Calu3 (cell line): ENCODE measurements at places on chromosomes 11 and 22.

DNA sequence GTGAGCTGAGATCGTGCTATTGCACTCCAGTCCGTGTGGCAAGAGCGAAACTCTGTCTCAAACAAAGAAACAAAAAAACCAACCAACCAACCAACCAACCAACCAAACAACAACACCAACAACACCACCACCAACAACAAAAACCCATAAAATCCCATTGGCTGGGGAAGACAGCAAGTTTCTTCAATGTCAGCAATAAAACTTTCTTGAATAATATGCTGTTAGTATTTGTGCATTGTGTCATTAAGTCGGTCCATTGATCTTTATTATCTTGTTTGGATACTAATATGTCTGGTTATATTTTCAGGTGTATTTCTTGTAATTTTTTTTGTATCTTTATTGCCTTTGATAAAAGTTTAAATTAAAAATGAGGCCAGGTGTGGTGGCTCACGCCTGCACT, 9.4 kb downstream of the GRK3 start:
- H3K4me1 ChIP-seq: peaks cover 7% of the 10 kb centered on the region
- no peaks in the 10 kb centered on the region for H3K36me3 ChIP-seq
- H3K27ac ChIP-seq: no peak overlapping the region

DNA sequence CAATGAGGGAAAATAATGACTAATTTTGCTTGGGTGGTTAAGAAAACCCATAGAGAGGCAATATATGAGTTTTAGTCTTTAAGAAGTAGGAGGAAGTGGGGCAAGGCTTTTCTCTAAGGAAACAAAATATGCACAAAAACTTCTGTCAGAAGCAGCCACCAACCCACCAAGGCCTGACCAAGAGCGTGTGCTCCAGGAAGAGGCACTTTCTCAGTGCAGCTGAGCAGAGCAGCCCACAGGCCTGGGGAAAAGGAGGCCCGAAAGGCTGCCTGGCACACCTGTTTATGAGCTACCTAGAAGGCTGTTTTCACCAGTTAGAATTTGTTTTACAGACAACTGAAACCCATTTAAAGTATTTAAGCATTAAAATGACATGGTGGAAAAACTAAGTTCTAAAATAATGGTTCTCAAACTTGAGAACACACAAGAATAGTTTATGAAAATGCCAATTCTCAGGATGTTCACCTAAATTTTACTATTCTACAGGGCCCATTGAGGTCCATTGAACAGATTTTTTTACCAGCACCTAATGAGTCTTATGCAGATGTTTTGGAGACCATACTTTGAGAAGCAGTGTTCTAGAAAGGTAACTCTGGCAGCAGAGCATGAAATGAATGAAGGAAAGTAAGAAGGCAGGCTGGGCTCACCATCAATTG, 160.5 kb upstream of the DDI1 start:
- H3K4me1 ChIP-seq: peaks cover 8% of the 10 kb centered on the region
- H3K27ac ChIP-seq: no peak overlapping the region
- no peak for DNase-seq
- H3K27me3 ChIP-seq: no peaks in the 10 kb centered on the region
- no peaks in the 10 kb centered on the region for H3K36me3 ChIP-seq

DNA sequence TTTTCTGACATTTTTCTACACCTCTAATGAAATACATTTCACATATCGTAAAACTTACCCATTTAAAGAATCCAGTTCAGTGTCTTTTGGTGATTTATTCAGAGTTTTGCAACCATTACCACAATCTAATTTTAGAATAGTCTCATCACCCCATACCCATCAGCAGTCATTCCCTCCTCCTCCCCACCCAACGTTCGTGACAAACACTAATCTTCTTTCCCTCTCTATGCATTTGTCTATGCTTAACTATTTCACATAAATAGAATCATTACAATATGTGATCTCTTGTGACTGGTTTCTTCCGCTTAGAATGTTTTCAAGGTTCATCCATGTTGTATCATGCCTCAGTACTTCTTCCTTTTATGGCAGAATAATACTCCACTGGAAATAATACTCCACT, 9.5 kb downstream of the TTC28 start:
- H3K27me3 ChIP-seq: no peaks in the 10 kb centered on the region
- DNase-seq: no peak
- no peaks in the 10 kb centered on the region for H3K36me3 ChIP-seq
- no peak overlapping the region for H3K4me3 ChIP-seq
- no peak overlapping the region for H3K27ac ChIP-seq

DNA sequence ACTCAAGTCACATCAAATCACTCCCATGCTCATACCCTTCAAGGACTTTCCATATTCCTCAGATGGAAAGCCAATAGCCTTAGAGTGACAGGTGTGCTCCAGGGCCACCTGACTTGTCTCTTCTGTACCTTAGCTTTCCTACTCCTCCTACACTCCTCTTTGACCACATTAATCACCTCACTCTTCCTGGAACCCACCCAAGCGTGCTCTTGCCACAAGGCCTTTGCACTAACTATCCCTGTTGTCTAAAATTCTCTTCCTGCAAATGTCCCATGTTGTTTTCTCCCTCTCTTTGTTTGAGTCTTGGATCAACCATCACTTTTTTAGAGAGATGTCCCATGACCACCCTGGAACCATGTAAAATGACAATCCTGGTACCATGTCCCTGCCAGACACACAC, 244.1 kb downstream of the AASDHPPT start:
- DNase-seq: no peak
- no peak overlapping the region for H3K4me3 ChIP-seq
- H3K36me3 ChIP-seq: no peaks in the 10 kb centered on the region

GRCh38 chr11:12717851-12718291, 43.6 kb downstream of the TEAD1 start:
- no peak overlapping the region for H3K4me3 ChIP-seq
- H3K36me3 ChIP-seq: peaks cover 8% of the 10 kb centered on the region
- H3K27me3 ChIP-seq: no peaks in the 10 kb centered on the region
- no peak for DNase-seq
- no peak overlapping the region for H3K27ac ChIP-seq
- peaks cover 58% of the 10 kb centered on the region for H3K4me1 ChIP-seq

DNA sequence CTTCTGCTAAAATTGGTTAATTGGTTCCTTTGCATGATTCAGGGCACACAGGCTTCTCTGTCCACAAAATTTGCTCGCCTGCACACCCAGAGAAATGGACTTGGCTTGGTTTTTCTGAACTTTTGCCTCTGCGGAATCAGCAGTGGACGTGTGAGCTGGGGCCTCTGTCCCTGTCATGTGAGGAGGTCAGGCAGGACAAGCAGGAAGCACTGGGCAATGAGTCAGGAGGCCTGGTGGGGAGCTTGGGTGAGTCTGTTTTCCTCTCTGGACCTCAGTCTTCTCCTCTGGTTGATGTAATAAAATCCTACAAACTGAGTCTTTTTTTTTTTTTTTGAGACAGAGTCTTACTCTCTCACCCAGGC, 10.4 kb upstream of the CELSR1 start:
- H3K4me3 ChIP-seq: peak overlapping the region; percentile 29
- H3K27me3 ChIP-seq: no peaks in the 10 kb centered on the region
- DNase-seq: peak; percentile 63

DNA sequence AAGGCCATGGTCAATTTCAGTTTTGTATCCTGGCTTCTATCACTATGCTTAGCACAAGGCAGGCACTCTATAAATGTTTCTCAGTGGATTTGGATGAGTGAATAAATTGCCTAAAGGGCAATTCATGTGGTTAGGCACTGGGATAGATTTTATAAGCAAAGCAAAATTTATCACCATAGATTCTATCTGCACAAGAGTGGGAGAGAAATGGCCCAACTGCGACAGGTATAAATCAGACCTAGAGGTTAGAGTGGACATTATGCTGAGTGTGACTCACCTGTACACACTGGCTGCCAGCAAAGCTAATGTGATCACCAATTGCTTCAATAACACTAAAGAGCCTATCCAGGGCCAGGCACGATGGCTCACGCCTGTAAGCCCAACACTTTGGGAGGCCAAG, 514.0 kb downstream of the BUD13 start:
- DNase-seq: no peak
- no peaks in the 10 kb centered on the region for H3K36me3 ChIP-seq
- H3K4me3 ChIP-seq: no peak overlapping the region

DNA sequence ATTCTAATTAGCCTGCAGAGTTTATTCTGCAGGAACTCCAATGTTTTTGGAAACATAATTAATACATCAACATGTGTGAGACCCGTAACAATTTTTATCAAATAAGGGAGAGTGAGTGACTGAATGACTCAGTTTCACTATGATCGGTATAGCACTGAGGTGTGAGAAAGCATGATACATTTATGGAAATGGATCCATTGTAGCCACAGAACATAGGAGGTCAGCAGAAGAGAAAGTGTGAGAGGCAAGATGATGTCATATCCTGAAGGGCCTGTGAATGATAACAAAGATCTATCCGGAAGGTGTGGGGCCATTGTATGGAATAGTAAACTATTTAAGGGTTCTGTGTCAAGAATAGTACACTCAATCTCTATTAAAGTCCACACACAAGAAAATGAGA, 1406.1 kb upstream of the TENM4 start:
- no peak for DNase-seq
- H3K36me3 ChIP-seq: no peaks in the 10 kb centered on the region
- no peak overlapping the region for H3K4me3 ChIP-seq
- H3K4me1 ChIP-seq: no peaks in the 10 kb centered on the region

- no peaks in the 10 kb centered on the region for H3K4me1 ChIP-seq
- H3K36me3 ChIP-seq: no peaks in the 10 kb centered on the region
- no peaks in the 10 kb centered on the region for H3K27me3 ChIP-seq
- H3K27ac ChIP-seq: no peak overlapping the region
- H3K4me3 ChIP-seq: no peak overlapping the region
Observed at GRCh38 chr11:73085189-73085875, 56.8 kb downstream of the FCHSD2 start.

- H3K27me3 ChIP-seq: no peaks in the 10 kb centered on the region
- H3K27ac ChIP-seq: no peak overlapping the region
- no peaks in the 10 kb centered on the region for H3K36me3 ChIP-seq
Observed at GRCh38 chr11:99911116-99911515, 776.0 kb upstream of the ARHGAP42 start.

GRCh38 chr11:126545057-126545555, 189.6 kb downstream of the ST3GAL4 start:
- H3K27me3 ChIP-seq: peaks cover 75% of the 10 kb centered on the region
- H3K4me1 ChIP-seq: no peaks in the 10 kb centered on the region

DNA sequence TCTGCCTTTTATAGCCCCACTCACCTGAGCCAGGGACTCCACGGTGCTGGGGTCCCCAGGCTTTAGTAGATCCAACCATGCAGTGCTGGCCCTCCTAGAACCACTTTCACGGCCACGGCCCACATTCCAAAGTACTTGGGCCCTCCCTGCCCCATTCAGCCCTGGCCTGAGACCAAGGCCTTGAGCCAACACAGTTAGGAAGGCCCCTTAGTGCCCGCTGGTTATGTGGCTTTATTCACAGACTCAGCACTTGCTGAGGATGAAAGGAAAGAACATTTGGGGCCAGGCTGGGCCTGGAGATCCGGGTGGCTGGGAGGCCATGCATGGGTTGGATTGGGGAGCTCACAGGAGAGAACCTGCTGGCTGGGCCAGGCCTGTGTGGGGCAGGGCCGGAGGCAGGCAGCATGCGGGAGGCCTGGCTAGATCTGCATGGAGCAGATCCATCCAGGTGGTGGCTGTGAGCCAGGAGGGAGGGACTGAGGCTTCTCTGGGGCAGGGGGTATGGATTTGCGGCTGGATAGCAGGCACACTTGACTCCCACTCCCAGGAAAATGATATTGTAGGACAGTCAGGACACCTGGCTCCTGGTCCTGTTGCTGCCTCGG, 12.6 kb downstream of the CHRM1 start:
- peaks cover 48% of the 10 kb centered on the region for H3K27me3 ChIP-seq
- no peak for DNase-seq
- H3K4me1 ChIP-seq: peaks cover 12% of the 10 kb centered on the region
- no peaks in the 10 kb centered on the region for H3K36me3 ChIP-seq

DNA sequence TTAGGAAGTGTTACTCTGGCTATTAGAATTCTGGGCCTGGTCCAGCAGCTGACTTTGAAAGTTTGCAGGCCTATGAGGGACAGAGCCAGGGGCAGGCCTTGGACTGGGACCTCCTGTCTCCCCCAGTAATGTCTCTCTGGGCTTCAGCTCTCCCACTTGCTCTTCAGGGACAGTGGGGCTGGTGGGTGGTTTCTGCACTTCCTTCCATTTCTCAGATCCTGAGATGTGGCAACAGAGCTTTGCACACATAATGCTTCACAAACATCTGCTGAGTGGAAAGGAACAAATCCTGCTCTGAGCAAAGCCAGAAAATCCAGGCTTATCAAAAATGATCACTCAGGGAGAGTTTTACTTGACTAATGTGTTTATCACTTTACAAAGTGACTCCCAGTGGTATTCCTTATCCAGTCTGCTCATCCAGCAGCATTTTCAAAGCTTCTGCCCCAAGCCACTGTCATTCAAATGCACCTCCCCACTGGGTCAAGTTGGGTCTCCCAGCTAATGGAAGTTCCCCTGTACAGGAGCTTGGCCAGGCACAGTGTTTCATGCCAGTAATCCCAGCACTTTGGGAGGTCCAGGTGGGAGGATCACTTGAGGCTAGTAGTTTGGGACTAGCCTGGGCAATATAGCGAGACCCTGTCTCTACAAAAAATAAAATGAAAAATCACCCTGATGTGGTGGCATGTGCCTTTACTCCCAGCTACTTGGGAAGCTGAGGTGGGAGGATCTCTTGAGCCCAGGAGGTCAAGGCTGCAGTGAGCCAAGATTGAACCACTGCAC, 13.5 kb upstream of the OSBP2 start:
- no peak overlapping the region for H3K27ac ChIP-seq
- no peak for DNase-seq
- H3K36me3 ChIP-seq: no peaks in the 10 kb centered on the region
- H3K4me1 ChIP-seq: peaks cover 7% of the 10 kb centered on the region
- peaks cover 67% of the 10 kb centered on the region for H3K27me3 ChIP-seq
- H3K4me3 ChIP-seq: no peak overlapping the region

DNA sequence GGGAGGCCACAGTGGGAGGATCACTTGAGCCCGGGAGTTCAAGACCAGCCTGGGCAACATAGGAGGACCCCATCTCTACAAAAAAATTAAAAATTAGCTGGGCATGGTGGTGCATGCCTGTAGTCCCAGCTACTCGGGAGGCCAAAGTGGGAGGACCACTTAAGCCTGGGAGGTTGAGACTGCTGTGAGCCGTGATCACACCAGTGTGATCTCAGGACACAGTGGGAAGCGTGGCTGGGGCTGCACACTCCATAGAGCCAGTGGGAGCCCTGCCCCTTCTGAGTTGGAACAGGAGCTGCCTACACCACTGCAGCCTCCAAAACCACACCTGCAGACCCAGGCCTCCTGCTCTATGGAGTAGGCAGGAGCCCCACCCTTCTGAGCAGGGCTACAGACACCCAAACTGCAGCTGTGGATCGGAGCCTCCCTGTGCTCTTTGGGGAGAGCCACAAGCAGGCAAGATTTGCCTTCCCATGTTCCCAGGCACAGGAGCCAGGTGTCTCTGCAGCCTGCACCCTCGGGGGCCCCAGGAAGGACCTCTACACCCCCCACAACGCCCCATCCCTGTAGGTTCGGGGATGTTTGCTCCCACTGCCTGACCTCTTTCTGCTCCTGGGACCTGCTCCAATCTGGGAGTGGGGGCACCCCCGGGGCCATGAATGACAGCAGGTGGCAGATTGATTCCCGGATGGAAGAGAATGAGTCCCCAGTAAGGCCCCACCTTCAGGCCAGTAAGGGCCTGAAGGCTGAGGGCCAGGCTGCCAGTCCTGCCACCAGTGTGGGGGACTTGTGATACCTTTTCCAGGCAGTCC, 245.4 kb downstream of the BUD13 start:
- H3K27me3 ChIP-seq: peaks cover 67% of the 10 kb centered on the region
- no peak overlapping the region for H3K4me3 ChIP-seq
- no peaks in the 10 kb centered on the region for H3K36me3 ChIP-seq
